Stimulated activated CD8-positive, alpha-beta memory T cell treated with anti-CD3 and anti-CD28 coated beads, Interleukin-4, amount 100 ng/mL, for 4 hours (primary cell): ENCODE measurements at places on chromosomes 4 and X.

DNA sequence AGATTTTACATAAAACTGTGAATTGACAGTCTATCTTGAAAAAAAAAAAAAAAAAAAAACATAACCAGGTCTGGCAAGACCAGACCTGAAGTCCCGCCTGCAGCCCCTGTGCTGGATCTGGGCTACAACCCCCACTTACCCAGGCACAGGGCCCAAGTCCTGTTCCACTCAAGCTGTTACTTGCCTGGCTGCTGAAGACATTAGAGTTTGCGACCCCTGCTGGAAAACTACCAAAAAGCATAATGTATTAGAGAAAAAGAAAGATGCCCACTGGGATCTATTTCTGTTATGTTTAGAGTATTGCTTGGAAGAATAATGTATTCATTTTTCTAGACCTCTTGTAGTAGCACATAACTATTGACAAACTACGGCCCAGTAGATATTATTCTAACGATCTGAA is 4.7 kb downstream of the HS3ST1 start:
- no peak for DNase-seq

DNA sequence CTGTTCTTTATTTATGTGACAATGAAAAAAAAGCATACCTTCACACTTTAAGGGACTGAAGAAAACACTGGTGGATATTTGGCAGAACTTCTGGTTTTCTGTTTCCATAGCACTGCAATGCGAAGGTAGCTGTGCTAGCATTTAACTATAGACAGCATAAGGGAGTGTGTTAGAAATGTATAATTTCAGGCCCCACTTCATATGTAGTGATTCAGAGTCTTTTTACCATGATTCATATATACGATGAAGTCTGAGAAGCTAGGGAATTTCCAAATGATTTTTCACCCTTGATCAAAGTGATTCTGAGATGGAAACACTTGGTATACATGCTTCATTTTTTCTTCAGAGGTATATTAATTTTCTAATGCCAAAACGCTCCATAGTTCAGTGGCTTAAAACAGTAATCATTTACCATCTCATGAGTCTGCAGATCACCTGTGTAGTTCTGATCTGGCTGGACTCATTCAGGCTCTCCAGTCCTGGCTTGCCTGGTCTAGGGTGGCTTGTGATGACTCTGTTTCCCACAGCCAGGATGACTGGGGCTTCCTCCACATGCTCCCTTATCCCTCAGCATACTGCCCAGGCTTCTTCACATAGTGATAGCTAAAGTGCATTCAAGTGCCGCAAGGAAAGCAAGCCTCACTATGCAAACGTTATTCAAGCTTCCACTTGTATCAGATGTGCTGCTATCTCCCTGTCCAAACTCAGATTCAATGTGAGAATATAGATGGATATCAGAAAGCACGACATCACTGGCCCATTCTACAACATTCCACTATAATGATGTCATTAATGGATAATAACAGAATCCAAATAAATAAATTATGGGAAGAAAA is 790.1 kb downstream of the TECRL start:
- no peak for DNase-seq

- DNase-seq = no peak
Observed at GRCh38 chrX:50103866-50104566, 96.8 kb downstream of the AKAP4 start.

DNA sequence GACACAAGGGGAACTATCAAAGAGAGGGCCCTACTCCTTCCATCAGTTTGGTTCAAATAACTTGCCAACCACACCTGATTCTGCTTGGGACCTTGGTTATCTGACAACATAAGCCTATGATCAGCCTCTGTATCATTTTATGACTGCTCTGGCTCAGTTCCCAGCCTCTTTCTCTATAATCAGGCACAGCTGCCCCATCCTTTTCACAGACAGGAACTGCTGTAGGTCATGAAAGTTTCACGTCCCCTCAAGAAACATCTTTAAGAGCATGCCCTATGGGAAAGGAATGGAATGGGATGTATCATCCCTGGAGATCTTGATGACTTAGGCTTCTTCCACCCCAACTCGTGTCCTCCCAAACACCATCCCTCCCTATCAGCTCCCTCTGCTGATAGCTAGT is 243.4 kb downstream of the AR start:
- no peak for DNase-seq

- no peak for DNase-seq
Observed at GRCh38 chr4:79292008-79292407, 33.9 kb downstream of the NAA11 start.

DNA sequence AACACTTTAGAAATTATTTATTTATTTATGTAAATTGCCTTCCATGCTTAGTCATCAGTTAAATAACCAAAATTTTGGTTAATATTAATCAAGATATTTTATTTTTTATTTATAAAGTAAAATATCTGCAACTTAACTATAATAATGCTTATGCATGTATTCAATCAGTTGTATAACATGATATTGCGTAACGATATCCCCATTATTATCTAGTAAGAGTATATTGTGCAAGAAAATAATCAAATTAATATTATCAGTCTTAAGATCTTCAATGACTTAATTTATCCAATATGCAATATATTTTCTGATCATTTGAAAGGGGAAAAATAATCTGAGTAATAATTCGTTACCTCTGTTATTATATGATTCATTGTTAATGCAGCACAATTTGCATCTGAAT is 596.7 kb downstream of the GABRG1 start:
- no peak for DNase-seq

- DNase-seq = no peak
Observed at GRCh38 chr4:121648516-121648915, 48.3 kb downstream of the ANXA5 start.

- DNase-seq = no peak
Observed at GRCh38 chr4:19266566-19266965, 985.1 kb upstream of the SLIT2 start.

GRCh38 chr4:59818656-59819055 is 1381.5 kb upstream of the ADGRL3 start:
- DNase-seq = no peak
